HAP-1 (cell line): ENCODE measurements at places on chromosomes 16 and 17.

DNA sequence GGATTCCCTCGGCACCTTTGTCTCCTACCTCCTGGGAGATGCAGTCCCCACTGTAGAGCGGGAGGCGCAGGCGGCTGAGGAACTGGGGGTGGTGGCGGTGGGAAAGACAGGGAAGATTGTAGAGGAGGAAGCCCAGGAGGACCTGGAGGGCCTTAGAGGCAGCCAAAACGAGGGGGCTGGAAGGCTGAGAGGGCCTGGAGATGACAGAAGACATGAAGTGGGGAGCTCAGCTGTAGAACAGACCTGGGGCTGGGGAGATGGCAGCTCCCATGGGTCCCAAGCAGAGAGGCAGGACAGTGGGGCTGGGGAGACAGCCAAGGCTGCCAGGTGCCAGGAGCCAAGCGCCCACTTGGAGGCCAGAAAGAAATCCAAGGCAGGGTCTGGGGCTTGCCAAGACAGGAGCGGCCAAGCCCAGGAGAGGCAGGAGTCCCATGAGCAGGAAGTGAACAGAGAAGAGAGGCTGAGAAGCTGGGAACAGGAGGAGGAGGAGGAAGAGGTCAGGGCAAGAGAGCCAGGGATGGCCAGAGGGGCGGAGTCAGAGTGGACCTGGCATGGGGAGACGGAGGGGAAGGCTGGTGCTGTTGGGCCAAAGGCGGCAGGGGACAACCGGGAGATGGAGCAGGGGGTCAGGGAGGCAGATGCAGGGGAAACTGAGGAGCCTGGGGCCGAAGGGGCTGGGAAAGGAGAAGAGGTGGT lies 803 bp downstream of the APOBR start:
- DNase-seq = no peak

DNA sequence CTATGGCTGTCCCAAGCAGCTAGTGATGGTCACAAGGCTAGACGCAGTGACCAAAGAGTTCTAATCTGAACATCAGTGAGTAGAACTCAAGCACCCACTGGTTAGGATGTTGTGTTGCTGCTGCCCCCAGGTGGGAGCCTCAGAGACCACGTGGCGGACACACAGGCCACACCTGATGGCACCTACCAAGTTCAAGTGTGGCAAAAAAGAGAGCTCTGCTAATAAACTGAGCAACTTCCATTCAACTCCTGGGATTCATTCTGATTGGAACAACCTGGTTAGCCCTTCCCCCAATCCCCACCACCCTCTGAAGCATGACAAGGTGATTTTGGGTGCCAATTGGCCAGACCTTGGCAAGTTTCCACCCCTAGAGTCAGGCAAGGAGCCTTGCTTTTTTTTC lies 3.5 kb upstream of the LCMT1 start:
- no peak for DNase-seq

GRCh38 chr16:642189-643049 lies 791 bp downstream of the MCRIP2 start:
- DNase-seq = peak; percentile 66

- DNase-seq = no peak
Observed at GRCh38 chr17:28136923-28137322, 94.4 kb downstream of the NLK start.

DNA sequence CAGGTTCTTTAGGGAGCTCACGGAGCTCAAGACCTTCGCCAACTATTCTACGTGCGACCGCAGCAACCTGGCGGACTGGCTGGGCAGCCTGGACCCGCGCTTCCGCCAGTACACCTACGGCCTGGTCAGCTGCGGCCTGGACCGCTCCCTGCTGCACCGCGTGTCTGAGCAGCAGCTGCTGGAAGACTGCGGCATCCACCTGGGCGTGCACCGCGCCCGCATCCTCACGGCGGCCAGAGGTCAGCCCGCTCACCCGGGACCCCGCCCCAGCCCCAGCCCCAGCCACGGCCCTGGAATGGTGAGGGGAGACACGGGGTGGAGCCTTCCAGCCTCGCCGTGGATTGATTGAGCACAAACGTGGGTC lies 13.5 kb downstream of the SARM1 start:
- no peak for DNase-seq

DNA sequence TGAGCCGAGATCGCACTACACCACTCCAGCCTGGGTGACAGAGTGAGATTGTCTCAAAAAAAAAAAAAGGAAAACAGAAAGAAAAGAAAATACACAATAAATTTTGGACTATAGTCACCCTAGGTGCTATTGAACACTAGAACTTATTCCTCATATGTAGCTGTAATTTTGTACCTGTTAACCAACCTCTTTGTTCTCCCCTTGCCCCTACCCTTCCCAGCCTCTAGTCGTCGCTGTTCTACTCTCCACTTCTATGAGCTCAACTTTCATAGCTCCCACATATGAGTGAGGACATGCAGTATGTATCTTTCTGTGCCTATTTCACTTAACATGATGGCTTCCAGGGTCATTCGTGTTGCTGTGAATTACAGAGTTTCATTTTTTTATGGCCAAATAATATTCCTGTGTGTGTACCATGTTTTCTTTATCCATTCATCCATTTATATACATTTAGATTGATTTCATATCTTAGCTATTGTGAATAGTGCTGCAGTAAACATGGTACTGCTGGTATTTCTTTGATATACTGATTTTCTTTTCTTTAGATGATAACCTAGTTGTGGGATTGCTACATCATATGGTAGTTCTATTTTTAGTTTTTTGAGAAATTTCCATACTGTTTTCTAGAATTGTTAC lies 28.3 kb downstream of the VPS35L start:
- DNase-seq = peak; percentile 44

DNA sequence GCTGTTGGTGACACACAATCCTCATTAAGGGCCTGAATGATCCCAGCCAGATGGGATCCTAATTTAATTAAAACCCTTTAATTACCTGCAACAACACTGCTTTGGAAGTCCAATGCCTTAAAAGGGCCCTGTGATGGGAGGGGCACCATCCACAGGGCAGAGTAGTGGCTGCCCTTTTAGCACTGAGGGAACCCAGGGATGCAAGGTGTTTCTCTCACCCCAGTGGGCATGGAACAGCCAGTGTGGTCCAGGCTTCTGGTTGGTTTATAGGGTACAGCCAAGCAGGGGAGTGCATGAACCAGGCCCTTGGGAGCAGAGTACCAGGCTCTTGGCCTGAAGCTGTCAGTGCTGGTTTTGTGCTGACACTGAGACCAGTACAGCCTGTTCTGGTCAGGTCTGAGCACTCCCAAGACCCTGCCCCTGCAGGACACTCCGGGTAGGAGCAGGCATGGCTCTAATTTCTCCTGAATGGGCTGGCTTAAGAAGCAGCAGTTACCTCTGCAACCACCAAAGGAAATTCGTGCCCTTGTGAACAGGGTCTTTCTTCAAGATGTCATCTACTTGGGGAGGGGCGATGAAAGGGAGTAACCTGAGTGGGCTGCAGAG lies 9.9 kb downstream of the NXPH3 start:
- no peak for DNase-seq

GRCh38 chr16:16997349-16997748 lies 473.4 kb downstream of the XYLT1 start:
- DNase-seq = no peak

GRCh38 chr17:29433541-29433940 lies 43.4 kb downstream of the TAOK1 start:
- DNase-seq = no peak

DNA sequence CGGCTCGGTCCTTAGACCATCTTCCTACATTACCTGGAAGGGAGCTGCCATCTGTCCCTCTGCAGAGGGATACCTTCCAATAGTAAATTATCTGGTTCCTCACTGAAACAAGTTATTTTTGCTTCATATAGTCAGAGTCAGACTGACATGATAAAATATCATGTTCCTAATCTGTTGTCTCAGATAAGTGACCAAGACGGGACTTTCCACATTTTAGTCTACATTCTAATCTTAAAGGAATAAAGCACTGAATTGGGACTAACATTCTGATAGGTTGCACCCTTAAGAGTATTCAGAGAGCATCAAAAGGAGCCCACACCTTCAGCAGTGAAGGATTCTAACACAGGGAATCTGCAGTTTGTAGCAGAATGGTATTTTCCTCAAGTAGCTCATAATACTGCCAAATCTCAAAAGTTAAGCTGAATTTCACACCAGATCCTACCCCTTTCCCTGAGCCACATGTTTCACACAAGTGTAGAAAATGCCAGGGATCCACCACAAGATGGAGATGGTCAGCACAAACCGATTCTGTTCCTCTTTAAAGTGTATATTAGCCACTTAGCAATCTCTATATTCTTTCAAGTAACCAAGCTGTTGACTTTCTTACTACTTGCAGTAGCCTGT lies 13.4 kb downstream of the GINS2 start:
- peak; percentile 10 for DNase-seq

GRCh38 chr17:68094481-68095078 lies 59.0 kb downstream of the KPNA2 start:
- no peak for DNase-seq

- no peak for DNase-seq
Observed at GRCh38 chr17:59415397-59415796, 83.9 kb downstream of the YPEL2 start.

GRCh38 chr16:78976212-78976611 lies 624.3 kb downstream of the MAF start:
- no peak for DNase-seq

DNA sequence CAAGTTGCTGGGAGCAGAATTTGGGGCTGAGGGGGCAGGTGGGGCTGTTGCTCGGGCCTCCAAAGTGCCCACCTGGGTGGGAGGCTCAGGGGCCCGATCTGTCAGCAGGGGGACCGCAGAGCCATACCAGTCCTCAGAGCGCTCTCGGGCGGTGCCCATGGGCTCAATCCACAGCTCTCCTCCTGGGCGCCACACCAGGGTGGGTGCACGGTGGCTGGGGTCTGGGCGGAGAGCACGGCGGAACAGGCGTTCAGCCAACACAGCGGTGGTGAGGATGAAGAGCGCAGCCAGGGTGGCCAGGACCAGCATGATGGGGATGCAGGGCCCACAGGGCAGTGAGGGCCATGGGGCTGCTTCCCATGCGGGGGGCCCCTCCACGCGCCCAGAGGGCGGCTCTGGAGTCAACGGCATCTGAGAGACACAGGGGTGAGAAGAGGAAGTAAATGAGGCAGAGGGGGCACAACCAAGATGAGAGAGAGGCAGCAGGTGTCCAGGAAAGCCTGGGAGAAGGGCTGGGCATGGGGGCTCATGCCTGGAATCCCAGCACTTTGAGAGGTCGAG lies 1.2 kb downstream of the C16orf54 start:
- no peak for DNase-seq

DNA sequence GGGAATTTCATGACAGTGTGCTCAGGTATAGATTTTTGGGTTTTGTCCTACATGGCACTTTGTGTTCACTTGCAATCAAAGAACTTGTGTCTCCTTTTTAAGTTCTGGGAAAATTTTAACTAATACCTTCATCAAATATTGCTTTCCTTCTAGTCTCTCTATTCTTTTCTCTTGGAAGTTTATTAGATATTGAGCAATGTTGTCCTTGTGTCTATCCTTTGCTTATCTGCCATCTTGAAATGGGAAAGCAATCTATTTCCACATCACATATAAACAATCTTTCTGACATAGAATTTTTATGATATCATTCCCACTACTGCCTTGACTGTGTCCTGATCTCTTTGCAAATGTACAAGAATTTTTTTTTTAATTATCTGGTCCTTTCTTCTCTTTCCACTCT lies 4.4 kb upstream of the ABCA9 start:
- no peak for DNase-seq

DNA sequence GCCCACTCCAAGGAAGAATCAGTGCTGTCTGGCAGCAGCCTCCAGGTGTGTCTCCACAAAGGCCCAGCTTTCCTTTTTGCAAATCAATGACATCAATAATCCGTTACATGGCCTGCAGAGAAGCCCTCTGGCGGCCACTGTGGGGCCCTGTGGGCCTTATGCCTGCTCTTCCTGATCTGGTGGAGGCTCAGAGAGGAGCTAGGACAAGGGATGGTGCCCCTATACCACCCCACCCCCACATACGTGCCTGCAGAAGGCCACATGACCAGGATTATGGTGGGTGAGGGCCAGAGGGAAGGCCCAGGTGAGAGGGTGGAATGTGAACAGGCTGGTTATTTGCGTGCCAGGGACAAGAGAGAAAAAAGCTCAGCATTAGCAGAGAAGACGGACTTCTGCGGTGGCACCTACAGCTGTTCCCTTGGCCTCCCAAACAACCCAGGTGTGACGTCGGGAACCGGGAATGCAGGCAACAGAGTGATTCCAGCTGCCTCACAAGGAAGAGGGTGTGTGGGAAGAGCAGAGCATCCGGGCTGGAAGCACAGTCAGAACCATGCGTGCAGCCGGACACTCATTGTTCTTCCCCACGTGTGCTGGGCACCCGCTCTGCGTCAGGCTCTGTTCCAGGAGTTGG lies 22.5 kb downstream of the EIF4A3 start:
- DNase-seq = peak; percentile 65

GRCh38 chr16:73337373-73338296 lies 289.7 kb upstream of the ZFHX3 start:
- no peak for DNase-seq

GRCh38 chr17:43175213-43176118 lies 4.5 kb downstream of the NBR1 start:
- no peak for DNase-seq

DNA sequence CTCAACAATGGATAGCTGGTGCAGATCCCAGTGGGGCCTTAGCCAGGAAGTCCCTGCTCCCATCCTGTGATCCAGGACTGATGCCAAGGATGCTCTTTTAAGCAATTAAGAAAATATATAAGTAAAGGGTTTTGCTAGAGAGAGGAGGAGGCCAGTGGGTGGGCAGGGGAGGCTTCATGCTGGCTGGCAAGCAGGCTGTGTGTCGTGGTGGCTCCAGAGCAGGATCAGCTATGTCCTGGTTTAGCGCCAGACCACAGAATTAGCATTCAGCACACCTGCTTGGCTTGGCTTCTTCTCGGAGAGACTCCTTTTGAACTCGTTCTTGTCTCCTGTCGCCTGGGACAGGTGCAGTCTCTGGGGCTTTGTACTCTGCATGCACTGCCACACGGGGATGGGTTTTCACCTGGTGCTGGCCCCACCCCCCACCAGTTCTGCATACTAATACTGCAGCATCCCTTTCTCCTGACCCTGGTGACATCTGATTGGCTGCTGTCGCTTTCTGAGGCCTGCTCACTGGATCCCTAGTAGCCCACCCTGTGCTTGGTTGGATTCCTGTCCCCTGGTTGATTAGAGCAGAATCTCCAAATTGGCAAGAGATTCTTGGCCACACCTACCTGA lies 66.1 kb downstream of the PLD6 start:
- no peak for DNase-seq

DNA sequence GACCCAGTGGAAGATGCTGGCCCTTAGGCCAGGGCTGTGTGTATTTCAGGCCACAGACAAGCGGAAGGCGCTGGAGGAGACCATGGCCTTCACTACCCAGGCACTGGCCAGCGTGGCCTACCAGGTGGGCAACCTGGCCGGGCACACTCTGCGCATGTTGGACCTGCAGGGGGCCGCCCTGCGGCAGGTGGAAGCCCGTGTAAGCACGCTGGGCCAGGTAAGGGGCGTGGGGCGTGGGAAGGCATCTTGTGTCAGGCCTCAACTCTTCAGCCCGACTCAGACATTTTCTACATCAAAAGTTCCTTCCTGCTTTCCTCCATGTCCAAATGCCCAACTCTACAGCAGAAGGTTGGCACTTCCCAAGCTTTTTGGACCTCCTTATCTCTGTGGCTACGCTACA lies 6.0 kb downstream of the ABI3 start:
- DNase-seq = no peak

GRCh38 chr16:78574571-78574970 lies 475.1 kb downstream of the WWOX start:
- no peak for DNase-seq

- peak; percentile 51 for DNase-seq
Observed at GRCh38 chr17:2954898-2955445, 108.4 kb downstream of the OR1D5 start.

- no peak for DNase-seq
Observed at GRCh38 chr17:57032343-57032742, 52.7 kb upstream of the AKAP1 start.
